ENCODE measurements at places on chromosomes 1 and 21.

GRCh38 chr1:219323426-219323825, 149.7 kb downstream of the LYPLAL1 start:
- no peak for DNase-seq

DNA sequence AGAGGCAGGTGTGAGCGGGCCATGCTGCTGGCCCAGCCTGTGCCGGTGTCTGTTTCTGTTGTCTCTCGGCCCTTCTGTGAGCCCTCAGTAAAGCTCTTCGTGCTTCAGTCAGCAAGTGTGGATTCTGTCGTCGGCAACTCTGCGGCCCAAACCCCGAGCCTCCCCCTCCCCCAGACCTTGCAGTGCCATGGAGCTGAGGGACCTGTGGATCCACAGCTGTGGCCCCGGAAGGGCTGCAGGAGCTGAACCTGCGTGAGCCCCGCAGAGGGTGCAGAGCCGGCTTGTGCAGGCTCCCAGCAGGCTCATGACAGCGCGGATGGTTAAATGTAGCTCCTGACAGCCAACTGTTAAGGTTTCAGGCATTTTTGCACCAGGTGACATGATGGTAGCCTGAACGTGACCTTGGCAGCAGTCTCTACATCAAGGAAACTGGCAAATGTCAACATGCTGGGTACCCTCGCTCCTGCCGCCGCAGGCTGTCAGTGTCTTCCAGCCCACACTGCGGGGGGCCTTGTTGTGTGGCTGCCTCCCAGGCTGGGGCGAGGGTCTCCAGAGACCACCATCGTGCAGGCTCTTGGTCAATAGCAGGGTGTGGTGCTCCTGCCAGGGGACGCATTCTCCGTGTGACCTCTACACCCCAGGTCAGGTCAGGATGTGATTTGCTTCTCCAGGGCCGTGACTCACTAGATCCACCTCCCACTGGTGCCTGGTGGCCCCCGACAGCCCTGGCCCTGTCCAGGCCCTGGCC, 7.0 kb downstream of the LRRC3 start:
- no peak for DNase-seq

- DNase-seq = no peak
Observed at GRCh38 chr1:73947009-73947408, 251.0 kb downstream of the LRRIQ3 start.

DNA sequence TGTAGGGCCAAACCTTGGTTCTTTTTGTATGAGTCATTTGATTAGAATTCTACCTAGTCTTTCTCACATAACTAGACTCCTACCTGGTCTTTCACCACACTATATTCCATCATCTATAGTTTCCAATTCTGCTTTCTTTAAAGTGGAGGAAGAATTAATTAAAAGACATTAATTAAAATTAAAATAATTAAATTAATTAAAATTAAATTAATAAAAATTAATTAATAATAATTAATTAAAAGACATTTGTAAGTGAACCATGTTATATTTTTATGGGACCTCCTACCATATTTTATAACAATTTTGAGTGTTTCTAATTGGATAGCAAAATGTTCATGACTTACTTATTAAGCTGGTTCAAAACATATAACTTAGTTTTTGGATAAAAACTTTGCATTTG, 77.4 kb downstream of the CCDC18 start:
- DNase-seq = no peak

DNA sequence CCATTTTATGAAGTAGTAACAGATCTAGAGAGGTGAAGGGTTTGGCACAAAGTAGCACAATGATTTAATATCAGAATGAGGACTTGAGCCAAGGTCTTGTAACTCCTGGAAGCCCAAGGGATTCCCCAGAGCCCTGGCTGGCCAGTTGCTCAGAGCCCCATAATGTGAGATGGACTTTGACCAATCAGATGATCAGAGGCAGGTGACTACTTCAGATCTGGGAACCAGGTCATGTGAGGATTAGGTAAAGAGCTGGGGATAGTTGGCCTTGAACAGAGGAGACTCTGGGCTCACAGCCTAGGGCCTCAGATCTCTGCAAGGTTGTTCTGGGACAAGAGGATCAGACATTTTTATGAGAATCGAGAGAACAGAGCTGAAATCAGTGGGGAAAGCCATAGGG, 18.9 kb downstream of the SHISAL2A start:
- no peak for DNase-seq
